Anterior cingulate cortex (tissue), 58 donors: ENCODE measurements at places on chromosomes 4 and X.

DNA sequence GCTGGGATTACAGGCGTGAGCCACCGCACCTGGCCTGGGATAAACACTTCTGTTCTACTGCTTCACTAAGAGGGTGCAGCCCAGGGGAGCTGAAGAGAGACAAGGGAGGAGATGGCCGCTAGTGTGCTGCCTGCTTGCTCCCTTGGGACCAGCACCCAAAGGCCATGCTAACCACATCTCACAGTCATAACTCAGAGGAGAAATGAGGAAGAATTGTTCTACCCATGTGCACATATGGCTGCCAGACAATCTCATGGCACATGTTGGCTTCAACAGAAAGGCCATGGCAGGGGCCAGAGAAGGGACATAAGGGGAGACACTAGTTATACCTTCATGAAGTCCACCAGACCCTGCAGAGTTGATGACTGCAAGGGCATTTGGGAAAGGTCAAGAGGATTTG is 22.4 kb downstream of the CLDN22 start:
- no peak for DNase-seq

GRCh38 chrX:43633757-43634156 is 22.3 kb upstream of the MAOA start:
- DNase-seq, result no peak

DNA sequence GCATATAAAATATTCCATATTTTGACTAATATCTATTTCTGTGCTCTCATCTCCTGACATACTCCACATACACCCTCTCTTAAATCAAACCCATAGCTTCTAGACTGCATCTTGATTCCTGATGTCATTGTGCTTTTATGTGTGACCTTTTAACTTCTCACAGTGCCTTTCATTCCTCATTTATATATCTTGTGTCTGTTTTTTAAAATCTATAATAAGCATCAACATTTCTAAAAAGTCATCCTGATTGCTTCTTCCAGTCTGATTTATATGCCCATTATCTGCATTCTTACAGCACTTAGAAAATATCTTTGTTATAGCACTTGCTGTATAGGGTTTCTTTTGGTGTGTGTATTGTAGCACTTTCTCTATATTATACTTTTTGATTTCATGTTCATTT is 190.1 kb upstream of the ITM2A start:
- DNase-seq, result no peak

- no peak for DNase-seq
Measured at GRCh38 chrX:8289523-8289922, 118.5 kb upstream of the VCX2 start.
